ENCODE measurements at places on chromosomes 16 and 17. TPM values are rescaled to one million over a fixed set of nuclear protein-coding genes. Genes with fewer than 3 reads are reported as not detected.
A peak's percentile ranks its signal among the peaks of the same experiment; 100 is the strongest.

GRCh38 chr16:30605158-30605557 lies 5.0 kb downstream of the ZNF689 start:
- no peak for DNase-seq
- no peaks in the 10 kb centered on the region for H3K27me3 ChIP-seq
- no peak overlapping the region for H3K27ac ChIP-seq
- peaks cover 33% of the 10 kb centered on the region for H3K36me3 ChIP-seq

Gene NLGN2
- total RNA-seq = 0.89 TPM

Gene KPNA2
- 292 TPM for total RNA-seq

Gene GRIN2C
- 0.20 TPM for total RNA-seq

Gene CLEC3A
- not detected for total RNA-seq

- DNase-seq = no peak
- no peaks in the 10 kb centered on the region for H3K27me3 ChIP-seq
- no peak overlapping the region for H3K4me3 ChIP-seq
- H3K4me1 ChIP-seq = peaks cover 37% of the 10 kb centered on the region
Measured at GRCh38 chr16:81492965-81493754, 48.6 kb downstream of the CMIP start.

DNA sequence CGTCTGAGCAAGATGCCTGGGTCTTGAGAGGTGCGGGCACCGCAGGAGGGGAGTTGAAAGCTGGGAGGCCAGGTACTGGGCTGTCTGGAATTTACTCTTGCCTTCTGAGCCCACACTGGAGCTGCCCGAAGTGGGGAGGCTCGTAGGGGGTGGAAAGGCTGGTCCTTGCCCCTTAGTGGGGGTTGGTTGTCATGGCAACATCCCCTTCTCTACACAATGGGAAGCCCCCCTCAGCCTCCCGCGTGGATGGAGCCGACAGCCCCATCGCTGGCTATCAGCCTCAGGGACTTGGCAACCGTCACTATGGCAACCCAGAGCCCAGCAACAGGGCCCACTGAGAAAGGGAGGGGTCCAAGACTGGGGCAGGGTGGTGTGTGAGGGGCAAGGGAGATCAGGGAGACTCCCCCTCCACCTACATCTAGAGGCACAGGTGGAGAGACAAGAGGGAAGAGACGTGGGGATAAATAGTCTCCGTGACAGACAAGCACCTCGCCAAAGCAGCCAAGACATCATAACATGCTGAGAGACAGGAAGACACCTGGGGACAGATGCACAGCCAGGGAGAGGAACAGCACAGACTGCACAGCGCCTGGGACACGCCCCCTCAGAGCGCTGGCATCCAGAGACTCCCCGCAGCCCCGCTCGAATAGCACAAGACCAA lies 5.3 kb upstream of the DNAH2 start:
- no peak for DNase-seq
- H3K27ac ChIP-seq = no peak overlapping the region
- H3K36me3 ChIP-seq = no peaks in the 10 kb centered on the region
- no peak overlapping the region for H3K4me3 ChIP-seq
- peaks cover 31% of the 10 kb centered on the region for H3K4me1 ChIP-seq
- H3K27me3 ChIP-seq = peaks cover 50% of the 10 kb centered on the region

DNA sequence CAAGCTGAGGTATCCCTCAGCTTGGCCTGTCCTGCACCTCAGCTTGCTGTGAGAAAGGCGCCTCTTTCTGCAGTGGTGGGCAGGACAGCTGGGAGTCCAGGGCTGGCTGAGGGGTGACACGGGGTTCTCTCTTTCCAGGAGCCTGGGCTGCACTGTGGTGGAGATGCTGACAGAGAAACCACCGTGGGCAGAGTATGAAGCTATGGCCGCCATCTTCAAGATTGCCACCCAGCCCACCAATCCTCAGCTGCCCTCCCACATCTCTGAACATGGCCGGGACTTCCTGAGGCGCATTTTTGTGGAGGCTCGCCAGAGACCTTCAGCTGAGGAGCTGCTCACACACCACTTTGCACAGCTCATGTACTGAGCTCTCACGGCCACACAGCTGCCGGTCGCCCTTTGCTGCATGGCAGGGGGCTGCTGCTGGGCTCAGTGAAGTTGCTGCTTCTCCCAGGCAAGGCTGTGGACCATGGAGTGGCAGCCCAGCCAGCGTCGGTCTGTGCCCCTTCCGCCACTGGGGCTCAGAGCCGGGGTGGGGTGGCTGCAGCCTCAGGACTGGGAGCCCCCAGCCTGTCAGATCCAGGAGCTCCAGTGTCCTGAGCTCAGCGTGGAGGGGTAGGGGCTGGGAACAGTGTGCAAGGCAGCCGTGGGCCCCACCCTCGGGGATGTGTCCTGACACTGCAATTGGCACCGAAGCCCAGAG lies 6.4 kb downstream of the LIMD2 start:
- no peak for DNase-seq
- peaks cover 63% of the 10 kb centered on the region for H3K36me3 ChIP-seq
- H3K4me3 ChIP-seq = no peak overlapping the region
- H3K4me1 ChIP-seq = peaks cover 33% of the 10 kb centered on the region

GRCh38 chr17:56976941-56977608 lies 856 bp upstream of the SCPEP1 start:
- H3K27ac ChIP-seq = no peak overlapping the region
- peaks cover 23% of the 10 kb centered on the region for H3K27me3 ChIP-seq
- peak overlapping the region; percentile 64 for H3K4me3 ChIP-seq
- H3K4me1 ChIP-seq = peaks cover 21% of the 10 kb centered on the region
- no peaks in the 10 kb centered on the region for H3K36me3 ChIP-seq
